Osteoblast (primary cell): ENCODE measurements at places on chromosomes 2 and 18. TPM values are rescaled to one million over a fixed set of nuclear protein-coding genes. Genes with fewer than 3 reads are reported as not detected.

- peak; percentile 46 for DNase-seq
Observed at GRCh38 chr2:10678225-10678624, 11.6 kb downstream of the NOL10 start.

DNA sequence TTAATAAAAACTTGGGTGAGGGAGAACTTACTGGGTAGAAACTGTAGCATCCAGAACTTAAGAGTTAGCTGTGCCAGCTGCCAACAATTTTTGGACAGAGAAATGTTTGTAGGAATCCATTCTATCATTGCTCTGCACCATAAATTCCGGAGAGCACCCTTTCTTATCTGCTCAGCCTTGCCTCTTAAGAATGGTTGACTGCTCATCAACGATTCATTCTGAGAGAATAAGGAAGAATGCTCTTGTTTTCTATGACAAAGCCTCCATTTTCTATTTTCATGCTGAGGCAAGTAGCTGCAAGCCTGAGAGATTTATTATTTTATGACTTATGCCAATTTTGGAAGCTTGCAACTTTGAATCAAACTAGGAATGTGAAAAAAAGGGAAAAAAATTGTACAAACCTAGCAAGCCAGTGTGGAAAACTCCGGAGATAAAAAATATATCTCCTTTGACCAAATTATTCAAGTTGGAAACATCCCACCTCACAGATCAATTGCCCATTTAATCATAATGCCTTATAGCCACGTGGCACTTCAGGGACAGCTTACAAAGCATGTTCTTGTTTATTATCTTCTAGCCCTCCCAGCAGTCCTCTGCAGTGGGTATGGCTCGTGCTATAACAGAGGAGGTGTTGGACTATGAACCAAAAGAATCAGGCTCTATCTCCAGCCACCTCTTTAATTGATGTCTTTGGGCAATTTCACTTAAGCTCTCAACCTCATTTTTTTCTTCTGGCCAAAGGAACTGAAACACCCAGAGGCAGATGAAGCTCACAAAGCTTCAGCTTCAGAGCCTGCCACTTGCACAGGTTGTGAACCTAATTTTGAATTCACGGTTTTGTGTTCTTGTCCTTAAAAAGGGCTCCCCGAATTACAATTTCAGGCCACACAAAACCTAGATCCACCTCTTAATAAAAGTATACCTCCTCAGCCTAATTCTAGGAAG, 40.9 kb upstream of the ATL2 start:
- DNase-seq: no peak

Gene DYNAP
- not detected in 2 replicates for total RNA-seq

Gene FNDC4
- total RNA-seq: 21.2 and 21.4 TPM in 2 replicates

Gene CROCC2
- total RNA-seq: under 0.01 TPM in 2 replicates

DNA sequence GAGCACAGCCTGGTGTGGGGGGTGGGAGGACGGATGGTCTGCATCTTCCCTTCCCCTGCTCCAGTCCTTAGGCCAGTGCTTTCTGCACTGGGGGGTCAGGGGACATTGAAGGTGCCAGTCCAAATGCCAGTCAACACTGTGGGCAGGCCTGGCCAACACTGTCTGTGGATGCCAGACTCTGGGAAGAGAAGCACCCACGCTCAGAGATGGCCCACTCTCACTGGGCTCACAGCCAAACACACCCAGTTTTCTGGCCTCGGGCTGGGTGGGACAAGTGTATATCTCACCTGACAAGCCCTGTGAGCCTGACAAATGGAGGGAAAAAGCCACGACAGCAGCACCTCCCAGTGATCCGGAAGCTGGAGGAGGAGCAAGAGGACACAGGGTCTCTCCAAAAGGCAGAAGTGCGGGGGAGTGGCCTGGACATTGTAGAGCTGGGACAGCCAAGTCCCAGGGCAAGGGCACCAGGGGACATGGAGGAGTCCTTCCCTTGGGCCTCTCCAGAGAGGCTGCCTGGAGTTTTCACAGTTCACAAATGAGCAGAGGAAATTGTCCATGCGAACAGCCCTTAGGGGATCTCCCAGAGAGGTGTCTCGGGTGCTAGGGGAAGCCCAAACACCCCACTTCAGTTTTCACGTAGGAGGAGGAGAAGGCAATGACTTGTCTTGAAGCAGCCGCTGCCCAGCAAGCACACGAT, 79.3 kb downstream of the SDC1 start:
- DNase-seq: no peak

DNA sequence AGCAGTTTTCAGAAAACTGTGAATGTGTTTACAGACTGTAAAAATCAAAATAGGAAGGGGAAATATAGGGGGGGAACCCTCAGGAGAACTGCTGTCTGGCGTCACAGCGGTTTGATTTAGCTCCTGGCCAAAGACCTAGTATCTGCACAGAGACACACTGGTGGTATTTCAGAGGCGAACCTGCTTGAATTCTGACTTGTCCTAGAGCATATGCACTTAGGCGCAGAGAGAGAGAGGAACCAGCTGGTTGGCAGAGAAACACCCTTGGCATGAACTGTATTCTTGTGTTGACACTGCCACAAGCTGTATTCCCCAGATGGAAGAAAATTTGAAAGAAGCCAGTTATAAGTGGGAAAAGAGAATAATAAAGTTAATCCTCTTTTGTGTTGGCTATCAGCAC, 506.5 kb upstream of the NRP2 start:
- no peak for DNase-seq

DNA sequence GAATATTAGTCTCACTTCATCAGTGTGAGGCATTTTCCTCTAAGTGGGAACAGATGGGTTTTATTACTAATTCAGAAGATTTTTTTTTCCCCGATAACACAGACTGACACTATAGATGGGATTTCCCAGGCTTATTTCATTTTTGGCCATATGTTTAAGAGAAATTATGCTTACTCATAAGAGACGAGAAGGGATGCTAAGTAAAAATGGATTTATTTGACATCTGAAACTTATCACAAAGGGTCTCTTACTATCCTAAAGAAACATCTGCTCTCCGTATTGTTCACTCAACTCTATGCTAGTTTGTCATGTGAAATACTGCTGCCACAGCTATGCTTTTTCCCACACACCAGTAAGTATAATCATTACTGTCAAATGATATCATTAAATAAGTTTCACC, 1476.3 kb downstream of the LRP1B start:
- no peak for DNase-seq

- peak; percentile 41 for DNase-seq
Observed at GRCh38 chr2:38147333-38148121, 71.6 kb upstream of the CYP1B1 start.

GRCh38 chr18:7735196-7735595, 168.1 kb downstream of the PTPRM start:
- DNase-seq: no peak

- DNase-seq: peak; percentile 97
Observed at GRCh38 chr2:176161825-176162626, 4.9 kb downstream of the HOXD3 start.

DNA sequence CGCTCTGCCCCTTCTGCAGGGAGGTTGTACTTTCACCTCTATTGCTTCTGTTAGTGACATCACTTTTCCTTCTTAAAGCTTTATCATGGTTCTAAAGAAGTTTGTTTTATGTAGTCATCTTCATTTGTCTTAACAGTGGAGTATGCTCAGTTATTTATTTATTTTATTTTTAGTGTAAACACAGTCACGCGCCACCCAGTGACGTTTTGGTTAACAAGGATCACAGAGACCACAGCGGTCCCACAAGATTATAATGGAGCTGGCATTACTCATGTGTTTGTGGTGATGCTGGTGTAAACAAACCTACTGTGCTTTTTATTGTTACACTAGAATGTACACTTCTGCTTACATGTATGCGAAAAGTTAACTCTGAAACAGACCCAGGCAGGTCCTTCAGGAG, 89.9 kb downstream of the SOX11 start:
- DNase-seq: no peak

Gene G6PC2
- not detected in 2 replicates for total RNA-seq

GRCh38 chr18:9410515-9410914, 64.8 kb upstream of the RALBP1 start:
- no peak for DNase-seq

DNA sequence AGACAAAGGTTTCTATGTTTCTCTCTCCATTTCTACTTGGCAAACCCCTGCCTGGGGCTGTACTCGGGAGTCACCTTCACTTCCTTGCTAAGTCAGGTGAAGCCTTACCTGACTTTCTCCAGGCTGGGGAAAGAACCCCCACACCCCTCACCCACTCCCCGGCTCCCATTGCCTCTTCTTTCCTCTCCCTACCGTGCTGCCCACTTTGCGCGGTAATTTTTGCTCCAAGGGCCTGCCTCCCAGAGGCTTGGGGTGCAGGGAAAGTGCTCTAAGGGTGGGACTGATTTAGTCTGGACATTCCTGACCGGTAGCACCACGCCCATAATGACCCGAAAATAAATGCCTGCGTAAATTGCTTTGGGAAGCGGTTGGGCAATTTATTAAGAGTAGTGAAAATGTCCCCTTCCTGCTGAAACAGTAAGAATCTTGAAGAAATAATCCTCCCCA, 49.1 kb upstream of the ATP6V1B1 start:
- peak; percentile 11 for DNase-seq

Gene DCDC2C
- not detected in 2 replicates for total RNA-seq

GRCh38 chr18:47882641-47883040, 47.8 kb downstream of the SMAD2 start:
- no peak for DNase-seq

- no peak for DNase-seq
Observed at GRCh38 chr2:190618030-190618429, 30.9 kb upstream of the NAB1 start.

- DNase-seq: no peak
Observed at GRCh38 chr18:26457611-26458353, 90.6 kb downstream of the KCTD1 start.

DNA sequence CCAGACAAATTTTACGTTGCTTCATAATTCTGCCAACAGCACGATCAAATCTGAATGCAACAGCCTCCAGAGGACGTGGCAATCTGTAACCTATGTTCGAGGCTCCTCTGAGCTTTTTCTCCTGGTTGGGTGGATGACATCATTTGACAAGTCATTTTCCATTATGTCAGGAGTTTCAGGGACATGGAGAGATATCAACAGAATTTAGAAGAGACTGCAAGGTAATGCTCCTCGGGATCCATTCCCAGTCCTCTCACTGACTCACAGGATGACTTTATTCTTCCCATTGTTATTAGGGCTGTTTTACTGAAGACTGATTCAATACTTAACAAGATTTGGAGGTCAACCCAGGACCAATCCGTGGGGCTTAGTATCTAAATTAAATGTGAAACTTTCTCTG, 72.5 kb upstream of the RNF152 start:
- no peak for DNase-seq

- no peak for DNase-seq
Observed at GRCh38 chr2:99504844-99505584, 15.2 kb upstream of the REV1 start.

- no peak for DNase-seq
Observed at GRCh38 chr18:56038171-56039030, 450.4 kb upstream of the TCF4 start.

- no peak for DNase-seq
Observed at GRCh38 chr2:112520234-112520783, 22.0 kb upstream of the POLR1B start.

DNA sequence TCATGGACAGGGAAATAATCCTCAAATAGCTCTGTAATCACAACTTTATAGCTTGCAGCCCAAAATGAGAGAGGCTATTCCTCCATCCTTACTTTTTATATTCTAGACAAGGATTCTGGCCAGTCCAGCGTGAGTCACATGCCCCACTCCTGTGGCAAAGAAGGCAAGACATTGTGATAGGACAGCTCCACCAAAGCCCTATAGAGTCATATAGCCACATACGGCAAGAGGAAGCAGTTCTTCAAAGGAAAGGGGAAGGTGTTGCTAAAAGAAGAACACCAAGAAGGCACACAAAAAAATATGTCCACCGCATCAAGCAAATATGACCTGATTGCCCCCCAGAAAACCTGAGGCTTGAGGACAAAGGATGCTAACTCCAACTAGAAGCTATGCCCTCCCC, 3.4 kb upstream of the GFPT1 start:
- DNase-seq: no peak

- DNase-seq: no peak
Observed at GRCh38 chr2:117832332-117832731, 17.8 kb downstream of the DDX18 start.

DNA sequence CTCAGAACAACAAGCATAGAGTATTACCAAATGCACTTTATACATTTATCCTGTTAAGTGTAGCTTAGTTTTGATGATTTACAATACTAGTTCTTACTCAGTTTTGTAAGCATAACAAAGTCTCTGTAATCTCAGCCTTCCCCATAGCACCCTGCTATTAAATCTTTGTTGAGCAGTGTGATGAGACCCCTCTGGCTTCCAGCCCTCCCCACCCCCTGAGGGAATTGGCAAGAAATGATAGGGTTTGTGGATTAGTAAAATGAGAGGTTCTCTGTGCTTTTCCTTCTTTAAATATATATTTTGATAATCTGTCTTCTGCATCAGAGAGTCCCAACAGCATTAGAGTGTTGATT, 37.2 kb downstream of the ZNF521 start:
- DNase-seq: no peak

DNA sequence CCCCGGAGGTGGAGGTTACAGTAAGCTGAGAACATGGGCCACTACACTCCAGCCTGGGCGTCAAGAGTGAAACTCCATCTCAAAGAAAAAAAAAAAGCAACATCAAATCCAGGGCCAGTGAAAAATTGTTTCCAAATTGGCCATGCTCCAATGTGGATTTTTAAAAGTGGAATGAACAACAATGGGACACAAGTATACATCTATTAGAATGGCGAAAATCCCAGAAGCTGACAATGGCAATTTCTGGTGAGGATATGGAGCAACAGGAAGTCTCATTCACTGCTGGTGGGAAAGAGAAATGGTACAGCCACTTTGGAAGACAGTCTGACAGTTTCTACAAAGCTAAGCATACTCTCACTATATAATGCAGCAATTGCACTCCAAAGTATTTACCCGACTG, 161.4 kb downstream of the UXS1 start:
- DNase-seq: no peak

- DNase-seq: no peak
Observed at GRCh38 chr2:152825834-152826233, 107.4 kb downstream of the ARL6IP6 start.

Gene BCL11A
- total RNA-seq: 0.29 and 1.4 TPM in 2 replicates

- DNase-seq: no peak
Observed at GRCh38 chr2:117523267-117523666, 291.2 kb upstream of the DDX18 start.

DNA sequence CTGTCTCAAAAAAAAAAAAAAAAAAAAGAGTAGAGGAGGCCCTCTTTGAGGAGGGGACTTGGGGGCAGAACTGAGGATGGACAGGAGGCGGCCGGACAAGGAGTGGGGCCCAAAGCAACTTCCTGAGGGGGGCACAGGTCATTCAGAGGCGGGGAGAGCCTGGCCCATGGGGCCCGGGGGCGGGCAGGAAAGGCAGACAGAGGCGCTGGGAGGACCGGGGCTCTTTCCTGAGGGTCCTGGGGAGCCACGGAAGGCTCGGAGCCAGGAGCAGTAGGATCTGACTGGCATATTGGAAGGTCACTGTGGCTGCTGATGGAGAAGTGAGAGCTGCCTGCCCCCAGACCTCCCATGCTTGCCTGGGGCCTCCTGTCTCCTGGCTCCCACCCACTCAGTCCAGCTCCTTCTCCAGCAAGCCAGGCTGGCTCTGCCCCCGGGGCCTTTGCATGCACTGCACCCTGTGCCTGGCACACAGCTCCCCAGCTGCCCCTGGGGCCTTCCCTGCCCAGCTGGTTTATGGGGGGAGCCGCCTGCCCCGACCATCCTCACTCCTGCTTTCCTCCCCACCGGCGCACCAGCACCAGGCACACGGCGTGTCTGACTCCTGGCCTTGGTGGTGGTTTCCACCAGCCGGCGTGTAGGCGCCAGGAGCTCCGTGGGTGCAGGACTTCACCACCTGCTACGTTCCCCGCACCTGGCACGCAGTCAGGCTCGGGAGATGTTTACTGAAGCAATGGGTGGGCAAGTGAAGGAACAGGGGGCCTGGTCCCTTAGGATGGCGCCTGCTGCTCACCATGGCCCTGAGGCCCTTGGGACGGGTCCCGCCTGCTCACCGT, 5.6 kb downstream of the ESPNL start:
- DNase-seq: peak; percentile 75
